Heart left ventricle (tissue), 16 donors: ENCODE measurements at places on chromosomes 4 and X. TPM values are rescaled to one million over a fixed set of nuclear protein-coding genes. Genes with fewer than 3 reads are reported as not detected.

The ATP2B3 gene
- total RNA-seq = not detected

DNA sequence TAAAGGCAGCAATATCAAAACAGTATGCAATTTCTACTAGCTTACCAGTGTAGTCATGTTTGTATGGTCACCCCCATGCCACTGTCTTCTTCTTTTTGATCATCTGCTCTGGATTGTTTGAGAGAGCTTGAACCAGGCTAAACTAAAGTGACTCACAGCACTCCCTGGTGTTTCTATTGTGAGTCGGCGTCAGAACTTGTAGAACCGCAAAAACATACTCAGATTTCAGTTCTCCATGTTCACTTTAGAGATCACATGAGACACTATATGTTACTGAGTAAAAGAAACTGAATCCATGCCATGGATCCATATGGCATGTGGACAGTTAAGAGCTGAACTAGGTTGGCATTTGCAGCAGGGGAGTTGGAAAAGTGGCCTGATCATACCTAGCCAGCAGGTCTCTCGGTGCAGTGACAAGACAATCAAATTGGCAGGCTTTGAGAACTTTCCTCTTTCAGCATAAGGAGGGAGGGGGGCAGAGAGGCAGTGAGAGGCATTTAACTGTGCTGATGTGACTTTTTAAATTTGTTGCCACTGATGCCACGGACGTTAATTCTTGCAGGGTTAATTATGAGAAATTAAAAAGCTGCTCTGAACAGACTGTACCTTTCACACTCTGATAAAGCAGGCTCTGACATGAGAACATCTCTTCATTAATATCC lies 88.4 kb downstream of the AFF2 start:
- DNase-seq = no peak

- DNase-seq = no peak
Observed at GRCh38 chr4:142549726-142550463, 296.2 kb downstream of the INPP4B start.

DNA sequence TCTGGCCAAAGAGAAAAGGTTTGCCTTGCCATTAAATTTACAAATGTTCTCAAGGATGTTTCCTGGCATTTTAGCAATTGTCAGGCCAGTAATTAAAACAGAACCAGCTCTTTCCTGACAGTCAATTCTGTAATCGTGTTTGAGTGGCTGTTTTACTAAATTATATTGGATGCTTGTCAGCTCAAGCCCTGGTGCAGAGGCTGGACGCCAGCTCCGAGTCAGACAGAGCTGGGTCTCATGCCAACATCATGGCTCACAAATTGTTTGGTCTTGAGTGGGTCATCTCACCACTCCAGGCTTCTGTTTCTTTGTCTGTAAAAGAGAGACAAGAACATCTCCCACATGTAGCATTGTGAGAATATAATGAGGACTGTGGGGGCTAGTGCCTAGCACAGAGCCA lies 190.3 kb upstream of the PSAPL1 start:
- DNase-seq = no peak

DNA sequence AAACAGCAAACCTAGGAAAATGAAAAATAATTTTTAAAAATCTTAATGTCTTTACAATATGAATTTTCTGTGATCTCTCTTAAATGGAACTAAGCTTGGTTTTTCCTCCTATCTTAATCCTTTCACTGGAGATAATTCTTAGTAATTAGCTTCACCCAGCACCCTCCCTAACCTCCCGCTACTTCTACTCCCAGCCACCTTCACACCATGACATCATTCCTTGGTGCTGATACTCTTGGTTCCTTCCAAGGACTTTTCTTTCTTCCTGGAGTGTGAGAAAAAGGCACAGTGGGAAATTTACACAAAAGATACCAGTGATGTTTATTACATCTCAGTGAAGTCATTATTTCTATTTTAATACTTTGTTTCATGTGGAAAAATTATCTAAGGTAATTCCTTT lies 163.6 kb upstream of the PLAC1 start:
- no peak for DNase-seq

DNA sequence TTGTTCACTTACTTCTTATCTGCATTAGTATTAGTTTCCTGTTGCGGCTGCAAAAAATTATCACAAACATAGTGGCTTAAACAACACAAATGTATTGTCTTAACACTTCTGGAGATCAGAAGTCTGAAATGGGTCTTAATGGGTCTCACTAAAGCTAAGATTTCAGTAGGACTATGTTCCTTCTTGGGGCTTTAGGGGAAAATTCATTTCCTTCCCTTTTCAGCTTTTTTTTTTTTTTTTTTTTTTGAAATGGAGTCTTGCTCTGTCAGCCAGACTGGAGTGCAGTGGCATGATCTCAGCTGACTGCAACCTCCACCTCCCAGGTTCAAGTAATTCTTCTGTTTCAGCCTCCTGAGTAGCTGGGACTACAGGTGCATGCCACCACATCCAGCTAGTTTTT lies 78.1 kb upstream of the KLF3 start:
- DNase-seq = no peak
